ENCODE measurements at places on chromosomes 7 and 10. TPM values are rescaled to one million over a fixed set of nuclear protein-coding genes. Genes with fewer than 3 reads are reported as not detected.
A peak's percentile ranks its signal among the peaks of the same experiment; 100 is the strongest.

DNA sequence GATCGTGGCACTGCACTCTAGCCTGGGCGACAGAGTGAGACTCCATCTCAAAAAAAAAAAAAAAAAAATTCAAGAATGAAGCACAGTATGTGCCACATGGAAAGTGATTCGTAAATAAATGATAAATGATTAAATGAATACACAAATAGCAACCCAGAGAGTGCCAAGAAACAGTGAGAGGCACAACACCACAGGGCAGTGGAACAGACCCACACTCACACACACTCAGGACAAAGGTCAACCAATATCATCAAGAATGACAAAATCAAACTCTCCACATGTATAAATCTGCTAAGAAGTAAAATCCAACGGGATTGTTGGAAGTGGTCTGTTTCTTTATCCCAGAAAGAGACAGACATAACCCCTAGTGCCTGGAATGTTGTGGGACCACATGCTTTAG lies 77.4 kb downstream of the HTR7 start:
- H3K4me3 ChIP-seq, result no peak overlapping the region
- no peak for DNase-seq
- H3K36me3 ChIP-seq, result no peaks in the 10 kb centered on the region
- no peak overlapping the region for H3K27ac ChIP-seq
- no peaks in the 10 kb centered on the region for H3K27me3 ChIP-seq

DNA sequence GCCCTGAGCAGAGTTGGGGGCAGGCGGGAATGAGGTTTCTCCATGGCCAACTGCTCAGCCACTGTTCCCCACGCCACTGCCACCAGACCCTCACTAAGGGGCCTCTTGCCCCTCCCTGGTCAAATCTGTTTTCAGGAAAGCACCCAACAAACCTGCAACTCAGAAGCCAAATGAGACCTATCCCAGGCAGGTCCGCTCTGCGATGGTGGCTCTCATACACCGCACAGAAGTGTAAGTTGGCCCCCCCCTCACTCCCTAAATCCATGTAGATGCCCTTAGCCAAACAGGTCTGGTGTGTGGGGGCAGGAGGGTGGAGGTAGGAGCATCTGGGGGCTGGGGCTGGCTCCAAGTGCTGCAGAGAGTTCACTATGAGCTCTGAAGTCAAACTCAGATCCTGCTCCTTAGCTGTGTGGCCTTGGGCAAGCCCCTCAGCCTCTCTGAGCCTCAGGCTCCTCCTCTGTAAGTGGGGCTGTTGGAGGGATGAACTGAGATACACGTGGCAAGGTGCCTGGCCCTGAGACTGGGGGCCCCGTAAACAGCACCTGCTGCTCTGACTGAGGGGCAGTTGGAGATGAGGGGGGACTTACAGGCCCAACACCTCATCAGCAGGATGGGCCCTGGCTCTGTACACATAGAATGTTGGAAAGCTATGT lies 1.1 kb downstream of the MMRN2 start:
- H3K27ac ChIP-seq, result peak overlapping the region; percentile 41
- no peaks in the 10 kb centered on the region for H3K27me3 ChIP-seq
- peaks cover 8% of the 10 kb centered on the region for H3K4me1 ChIP-seq
- DNase-seq, result peak; percentile 62
- no peaks in the 10 kb centered on the region for H3K36me3 ChIP-seq
- peak overlapping the region; percentile 72 for H3K4me3 ChIP-seq

GRCh38 chr7:41837916-41838315 lies 135.0 kb upstream of the INHBA start:
- no peak for DNase-seq
- no peaks in the 10 kb centered on the region for H3K27me3 ChIP-seq
- no peak overlapping the region for H3K27ac ChIP-seq
- H3K4me1 ChIP-seq, result no peaks in the 10 kb centered on the region

GRCh38 chr10:36577126-36577525 lies 548.3 kb upstream of the ANKRD30A start:
- no peak overlapping the region for H3K4me3 ChIP-seq
- H3K27me3 ChIP-seq, result no peaks in the 10 kb centered on the region
- no peak overlapping the region for H3K27ac ChIP-seq
- H3K4me1 ChIP-seq, result no peaks in the 10 kb centered on the region
- no peak for DNase-seq

DNA sequence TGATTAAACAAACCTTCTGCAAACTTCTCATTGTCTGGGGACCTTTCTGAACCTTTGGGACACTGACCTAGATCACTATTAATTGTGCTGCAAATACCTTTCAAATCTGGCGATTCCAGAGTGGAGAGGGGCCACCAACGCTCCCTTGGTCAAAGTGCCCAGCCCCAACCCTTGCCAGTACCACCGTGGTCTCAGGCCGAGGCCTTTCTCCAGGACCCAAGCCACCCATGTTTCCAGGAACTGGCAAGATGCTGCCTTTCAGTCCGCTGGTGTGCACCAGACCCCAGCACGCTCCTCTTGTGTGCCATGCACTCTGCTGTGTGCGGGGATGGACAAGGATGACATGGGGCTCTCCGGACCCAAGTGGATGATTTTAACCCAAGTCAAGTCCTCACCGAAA lies 91.1 kb upstream of the MGMT start:
- no peaks in the 10 kb centered on the region for H3K4me1 ChIP-seq
- no peaks in the 10 kb centered on the region for H3K36me3 ChIP-seq
- H3K27ac ChIP-seq, result no peak overlapping the region

GRCh38 chr7:103989200-103989784 lies at the start of gene RELN:
Gene RELN (minus strand): TSS chr7:103989658. CDS start chr7:103989356, 302 bp downstream.
- H3K27ac ChIP-seq, result peak within 1 kb of the TSS; percentile 61
- DNase-seq, result no peak
- peak within 1 kb of the TSS; percentile 42 for H3K4me3 ChIP-seq
- H3K4me1 ChIP-seq, result peaks cover 4% of the 10 kb centered on the region
- peaks cover 26% of the 10 kb centered on the region for H3K27me3 ChIP-seq

GRCh38 chr10:37711617-37712488 lies 145.6 kb downstream of the ZNF248 start:
- peak; percentile 53 for DNase-seq
- no peaks in the 10 kb centered on the region for H3K36me3 ChIP-seq
- no peak overlapping the region for H3K27ac ChIP-seq
- no peak overlapping the region for H3K4me3 ChIP-seq
- H3K27me3 ChIP-seq, result no peaks in the 10 kb centered on the region
- no peaks in the 10 kb centered on the region for H3K4me1 ChIP-seq

- no peaks in the 10 kb centered on the region for H3K36me3 ChIP-seq
- H3K4me1 ChIP-seq, result peaks cover 29% of the 10 kb centered on the region
- no peak overlapping the region for H3K4me3 ChIP-seq
- H3K27me3 ChIP-seq, result no peaks in the 10 kb centered on the region
- no peak overlapping the region for H3K27ac ChIP-seq
- DNase-seq, result no peak
These were observed 233.7 kb downstream of the PTEN start for GRCh38 chr10:88097092-88097516.

GRCh38 chr10:86837663-86838062 lies 81.2 kb downstream of the BMPR1A start:
- H3K27ac ChIP-seq, result no peak overlapping the region
- DNase-seq, result no peak
- H3K36me3 ChIP-seq, result no peaks in the 10 kb centered on the region
- no peaks in the 10 kb centered on the region for H3K27me3 ChIP-seq

- no peaks in the 10 kb centered on the region for H3K27me3 ChIP-seq
- H3K4me3 ChIP-seq, result no peak overlapping the region
These were observed 116.4 kb upstream of the RPA3 start for GRCh38 chr7:7834761-7835160.

- peak overlapping the region; percentile 47 for H3K4me3 ChIP-seq
- H3K4me1 ChIP-seq, result peaks cover 16% of the 10 kb centered on the region
- H3K27ac ChIP-seq, result peak overlapping the region; percentile 78
- H3K36me3 ChIP-seq, result no peaks in the 10 kb centered on the region
These were observed 1.3 kb downstream of the ELN start for GRCh38 chr7:74029089-74029785.

- DNase-seq, result no peak
- H3K4me1 ChIP-seq, result peaks cover 33% of the 10 kb centered on the region
- no peaks in the 10 kb centered on the region for H3K36me3 ChIP-seq
These were observed at the start of gene HTRA1 for GRCh38 chr10:122461367-122461728. Gene HTRA1 (plus strand): TSS chr10:122461553. CDS start chr10:122461653, 100 bp downstream.

DNA sequence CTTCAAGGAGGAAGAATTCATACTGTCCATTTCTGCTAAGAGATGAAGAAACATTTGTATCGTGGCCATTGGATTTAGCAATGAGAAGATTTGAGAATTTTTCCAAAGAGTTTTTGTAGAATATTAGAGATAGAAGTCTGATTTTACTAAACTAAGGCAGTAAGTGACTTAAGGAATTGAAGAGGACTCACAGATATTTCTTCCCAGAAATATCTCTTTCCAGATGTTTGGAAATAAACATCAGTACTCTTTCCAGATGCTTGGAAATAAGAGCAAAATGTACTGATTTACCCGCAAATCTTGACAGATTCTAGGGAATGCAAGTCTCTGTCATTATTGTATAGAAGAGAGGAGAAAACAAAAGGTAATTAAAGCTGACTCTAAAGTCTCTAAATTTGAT lies 91.3 kb downstream of the IMMP2L start:
- no peaks in the 10 kb centered on the region for H3K36me3 ChIP-seq
- no peaks in the 10 kb centered on the region for H3K27me3 ChIP-seq
- no peak overlapping the region for H3K4me3 ChIP-seq
- no peaks in the 10 kb centered on the region for H3K4me1 ChIP-seq
- no peak overlapping the region for H3K27ac ChIP-seq
- no peak for DNase-seq

- H3K36me3 ChIP-seq, result no peaks in the 10 kb centered on the region
- no peaks in the 10 kb centered on the region for H3K4me1 ChIP-seq
- no peak overlapping the region for H3K27ac ChIP-seq
These were observed 318.0 kb downstream of the PAXIP1 start for GRCh38 chr7:154684666-154685563.

GRCh38 chr7:100446040-100446439 lies 9.7 kb upstream of the PPP1R35 start:
- H3K4me1 ChIP-seq, result peaks cover 64% of the 10 kb centered on the region
- H3K36me3 ChIP-seq, result no peaks in the 10 kb centered on the region
- no peak for DNase-seq
- H3K27me3 ChIP-seq, result no peaks in the 10 kb centered on the region

GRCh38 chr7:135905355-135905754 lies 71.8 kb downstream of the MTPN start:
- DNase-seq, result no peak
- H3K4me3 ChIP-seq, result no peak overlapping the region
- no peak overlapping the region for H3K27ac ChIP-seq
- H3K36me3 ChIP-seq, result no peaks in the 10 kb centered on the region
- no peaks in the 10 kb centered on the region for H3K27me3 ChIP-seq

- H3K27me3 ChIP-seq, result no peaks in the 10 kb centered on the region
- H3K4me1 ChIP-seq, result no peaks in the 10 kb centered on the region
- H3K4me3 ChIP-seq, result no peak overlapping the region
- no peak overlapping the region for H3K27ac ChIP-seq
- H3K36me3 ChIP-seq, result no peaks in the 10 kb centered on the region
These were observed 93.1 kb downstream of the BMPER start for GRCh38 chr7:33998476-33998875.

- no peaks in the 10 kb centered on the region for H3K36me3 ChIP-seq
- no peak for DNase-seq
- H3K4me1 ChIP-seq, result peaks cover 16% of the 10 kb centered on the region
- no peak overlapping the region for H3K27ac ChIP-seq
- no peaks in the 10 kb centered on the region for H3K27me3 ChIP-seq
These were observed 82.7 kb upstream of the C1GALT1 start for GRCh38 chr7:7099584-7100014.

- H3K27me3 ChIP-seq, result no peaks in the 10 kb centered on the region
- H3K27ac ChIP-seq, result no peak overlapping the region
- no peaks in the 10 kb centered on the region for H3K36me3 ChIP-seq
These were observed 19.1 kb downstream of the TMEM176B start for GRCh38 chr7:150781103-150781502.

- H3K36me3 ChIP-seq, result no peaks in the 10 kb centered on the region
- DNase-seq, result peak; percentile 66
- no peak overlapping the region for H3K4me3 ChIP-seq
- no peak overlapping the region for H3K27ac ChIP-seq
- H3K27me3 ChIP-seq, result no peaks in the 10 kb centered on the region
- H3K4me1 ChIP-seq, result no peaks in the 10 kb centered on the region
These were observed 147.7 kb downstream of the UBE2H start for GRCh38 chr7:129804890-129805719.

- H3K4me1 ChIP-seq, result no peaks in the 10 kb centered on the region
- no peak overlapping the region for H3K4me3 ChIP-seq
- no peaks in the 10 kb centered on the region for H3K27me3 ChIP-seq
- no peaks in the 10 kb centered on the region for H3K36me3 ChIP-seq
- H3K27ac ChIP-seq, result no peak overlapping the region
- no peak for DNase-seq
These were observed 590.4 kb downstream of the NXPH1 start for GRCh38 chr7:9023675-9024294.

DNA sequence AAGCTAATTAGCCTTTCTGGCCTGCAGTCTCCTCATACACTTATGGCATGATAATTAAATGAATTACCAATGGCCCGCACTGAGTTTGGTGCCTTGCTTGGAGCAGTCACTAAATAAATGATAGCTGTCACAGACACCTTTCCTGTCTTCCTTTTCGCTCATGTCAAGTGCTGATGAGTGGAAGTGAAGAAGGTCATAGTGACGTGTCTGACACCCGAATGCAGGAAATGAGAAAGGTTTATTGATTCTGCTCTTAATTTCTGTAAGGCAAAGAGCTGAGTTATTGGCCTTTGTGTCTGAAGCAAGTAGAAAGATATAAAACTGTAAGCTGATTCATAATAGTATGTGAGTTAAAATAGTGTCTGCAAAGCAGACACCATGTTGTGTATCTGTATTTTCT lies 13.2 kb upstream of the ESYT2 start:
- H3K4me1 ChIP-seq, result no peaks in the 10 kb centered on the region
- H3K27ac ChIP-seq, result no peak overlapping the region
- no peak overlapping the region for H3K4me3 ChIP-seq
- no peaks in the 10 kb centered on the region for H3K27me3 ChIP-seq
- DNase-seq, result no peak

- H3K4me3 ChIP-seq, result no peak overlapping the region
- H3K36me3 ChIP-seq, result peaks cover 74% of the 10 kb centered on the region
- peaks cover 57% of the 10 kb centered on the region for H3K4me1 ChIP-seq
- H3K27ac ChIP-seq, result peak overlapping the region; percentile 79
These were observed 7.9 kb downstream of the LAT2 start for GRCh38 chr7:74217455-74218342.

GRCh38 chr10:119933179-119933578 lies 40.6 kb downstream of the SEC23IP start:
- H3K27ac ChIP-seq, result no peak overlapping the region
- H3K27me3 ChIP-seq, result no peaks in the 10 kb centered on the region
- DNase-seq, result no peak
- H3K4me1 ChIP-seq, result no peaks in the 10 kb centered on the region
- H3K4me3 ChIP-seq, result no peak overlapping the region
- H3K36me3 ChIP-seq, result peaks cover 100% of the 10 kb centered on the region

Gene EN2
- total RNA-seq, result not detected

Gene CFAP70
- 4.0 TPM for total RNA-seq

Gene AGBL3
- 6.6 TPM for total RNA-seq

Gene CYP3A4
- not detected for total RNA-seq

Gene MKX
- total RNA-seq, result not detected

Gene MET
- 22.8 TPM for total RNA-seq

Gene MNX1
- not detected for total RNA-seq

Gene SAMD9L
- total RNA-seq, result 55.2 TPM

Gene SMC3
- total RNA-seq, result 34.7 TPM

Gene OPN4
- not detected for total RNA-seq

Gene AMZ1
- total RNA-seq, result 1.9 TPM
